ENCODE measurements at places on chromosomes 7 and 10. TPM values are rescaled to one million over a fixed set of nuclear protein-coding genes. Genes with fewer than 3 reads are reported as not detected.

HABP2 gene
- polyA plus RNA-seq: not detected

CNNM1 gene
- polyA plus RNA-seq: 0.13 TPM

CPA4 gene
- polyA plus RNA-seq: not detected

ZNF425 gene
- 1.8 TPM for polyA plus RNA-seq

ASB10 gene
- polyA plus RNA-seq: not detected

NPY gene
- polyA plus RNA-seq: not detected

LLCFC1 gene
- not detected for polyA plus RNA-seq

MYH16 gene
- polyA plus RNA-seq: not detected

BAG3 gene
- polyA plus RNA-seq: 5.1 TPM

EFCAB10 gene
- polyA plus RNA-seq: not detected

RPEL1 gene
- polyA plus RNA-seq: not detected
